Nephron progenitor cell (in vitro differentiated cells): ENCODE measurements at places on chromosomes 6 and 20.

- H3K4me3 ChIP-seq = no peak overlapping the region
- H3K4me1 ChIP-seq = no peaks in the 10 kb centered on the region
- no peaks in the 10 kb centered on the region for H3K27me3 ChIP-seq
- H3K36me3 ChIP-seq = peaks cover 5% of the 10 kb centered on the region
- H3K27ac ChIP-seq = peak overlapping the region; percentile 10
Measured at GRCh38 chr6:128252341-128253176, 267.8 kb downstream of the PTPRK start.

GRCh38 chr6:64505312-64505711 lies 869.7 kb downstream of the PHF3 start:
- no peaks in the 10 kb centered on the region for H3K27me3 ChIP-seq
- DNase-seq = peak; percentile 45
- no peaks in the 10 kb centered on the region for H3K36me3 ChIP-seq
- no peak overlapping the region for H3K27ac ChIP-seq
- no peak overlapping the region for H3K4me3 ChIP-seq

DNA sequence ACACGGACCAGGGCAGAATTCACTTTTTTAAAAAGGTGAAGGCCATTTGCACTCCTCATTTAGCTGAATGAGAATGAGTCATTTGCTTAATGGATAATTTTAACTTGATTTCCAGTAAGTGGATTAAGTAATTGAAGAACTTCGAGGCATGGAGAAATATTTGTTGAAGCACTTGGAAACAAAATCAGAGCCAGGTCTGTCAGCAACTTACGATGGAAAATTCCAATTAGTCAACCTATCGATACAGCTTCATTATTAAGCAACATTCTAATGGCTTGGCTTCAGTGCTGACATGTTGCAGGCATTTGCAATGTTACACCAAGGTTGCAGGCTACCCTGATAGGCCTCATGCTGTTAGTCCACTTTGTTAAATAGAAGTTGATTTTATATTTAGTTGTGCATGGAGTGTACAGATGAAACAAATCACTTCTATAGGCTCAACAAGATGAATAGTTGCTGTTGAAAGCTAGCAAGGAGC lies 423.5 kb upstream of the SLC35B3 start:
- H3K4me3 ChIP-seq = no peak overlapping the region
- no peak overlapping the region for H3K27ac ChIP-seq
- peaks cover 4% of the 10 kb centered on the region for H3K27me3 ChIP-seq

- DNase-seq = peak; percentile 93
- H3K4me1 ChIP-seq = peaks cover 59% of the 10 kb centered on the region
- H3K27me3 ChIP-seq = peaks cover 8% of the 10 kb centered on the region
Measured at GRCh38 chr20:62386383-62387218, at the start of gene RPS21. Gene RPS21 (plus strand): TSS chr20:62387103. CDS start chr20:62387339, 236 bp downstream.

DNA sequence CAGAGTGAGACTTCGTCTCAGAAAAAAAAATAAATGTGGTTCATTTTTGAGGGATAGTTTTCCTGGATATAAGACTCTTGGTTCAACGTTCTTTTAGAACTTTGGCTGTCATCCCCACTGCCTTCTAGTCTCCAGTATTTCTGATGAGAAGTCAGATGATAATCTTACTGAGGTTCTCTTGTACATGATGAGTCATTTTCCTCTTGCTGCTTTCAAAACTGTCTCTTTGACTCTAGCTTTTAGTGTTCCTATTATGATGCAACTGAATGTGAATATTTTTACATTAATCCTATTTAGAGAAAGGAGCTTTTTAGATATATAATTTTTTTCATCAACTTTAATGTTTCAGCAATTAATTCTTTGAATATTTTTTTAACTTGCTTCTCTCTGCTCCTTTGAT lies 46.0 kb upstream of the OR14J1 start:
- no peaks in the 10 kb centered on the region for H3K36me3 ChIP-seq
- no peak overlapping the region for H3K27ac ChIP-seq

GRCh38 chr6:158232316-158233213 lies 64.4 kb downstream of the GTF2H5 start:
- peak overlapping the region; percentile 95 for H3K4me3 ChIP-seq
- H3K27ac ChIP-seq = peak overlapping the region; percentile 98
- H3K36me3 ChIP-seq = peaks cover 25% of the 10 kb centered on the region
- H3K27me3 ChIP-seq = no peaks in the 10 kb centered on the region
- peak; percentile 56 for DNase-seq
